ENCODE measurements at places on chromosomes 3 and 15.

GRCh38 chr3:37139567-37140052, 34.8 kb downstream of the LRRFIP2 start:
- no peaks in the 10 kb centered on the region for H3K27me3 ChIP-seq
- H3K27ac ChIP-seq: peak overlapping the region; percentile 41
- no peak overlapping the region for H3K4me3 ChIP-seq
- peaks cover 48% of the 10 kb centered on the region for H3K4me1 ChIP-seq
- DNase-seq: peak; percentile 37

GRCh38 chr3:59115364-59116232, 65.8 kb upstream of the CFAP20DC start:
- H3K4me1 ChIP-seq: no peaks in the 10 kb centered on the region
- H3K4me3 ChIP-seq: no peak overlapping the region

GRCh38 chr15:38207621-38208020, 45.0 kb upstream of the SPRED1 start:
- DNase-seq: no peak
- H3K4me3 ChIP-seq: no peak overlapping the region
- H3K4me1 ChIP-seq: no peaks in the 10 kb centered on the region
- peaks cover 5% of the 10 kb centered on the region for H3K27me3 ChIP-seq
- no peak overlapping the region for H3K27ac ChIP-seq

GRCh38 chr3:13931172-13931571, 51.3 kb upstream of the WNT7A start:
- no peak for DNase-seq
- no peaks in the 10 kb centered on the region for H3K4me1 ChIP-seq
- H3K36me3 ChIP-seq: no peaks in the 10 kb centered on the region
- no peak overlapping the region for H3K4me3 ChIP-seq

- H3K4me3 ChIP-seq: peak overlapping the region; percentile 14
- peaks cover 57% of the 10 kb centered on the region for H3K27me3 ChIP-seq
- H3K4me1 ChIP-seq: peaks cover 36% of the 10 kb centered on the region
- H3K36me3 ChIP-seq: no peaks in the 10 kb centered on the region
- DNase-seq: no peak
Measured at GRCh38 chr15:28094732-28095521, 4.2 kb downstream of the OCA2 start.

- no peak overlapping the region for H3K4me3 ChIP-seq
- no peaks in the 10 kb centered on the region for H3K27me3 ChIP-seq
- H3K4me1 ChIP-seq: peaks cover 34% of the 10 kb centered on the region
- DNase-seq: no peak
Measured at GRCh38 chr3:170465955-170466354, 47.3 kb downstream of the CLDN11 start.

DNA sequence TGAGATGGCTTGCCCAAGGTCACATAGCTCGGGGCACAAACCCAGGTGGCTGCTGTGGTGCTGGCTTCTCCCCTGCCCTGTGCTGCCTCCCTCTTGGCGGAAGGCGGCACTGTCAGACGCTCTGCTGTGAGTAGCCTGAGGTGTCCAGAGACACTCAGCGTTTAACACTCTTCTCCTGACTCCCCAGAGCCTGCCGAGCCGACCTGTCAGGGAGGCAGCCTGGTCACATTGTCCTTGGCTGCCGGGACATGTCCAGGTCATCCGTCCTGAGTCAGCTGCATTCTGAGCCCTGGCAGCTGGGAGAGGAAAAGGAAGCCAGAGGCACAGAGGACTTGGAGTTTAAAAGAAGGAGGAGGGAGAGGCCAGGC, 4.7 kb downstream of the LMAN1L start:
- peaks cover 6% of the 10 kb centered on the region for H3K27me3 ChIP-seq
- H3K36me3 ChIP-seq: no peaks in the 10 kb centered on the region
- DNase-seq: peak; percentile 56
- no peak overlapping the region for H3K4me3 ChIP-seq
- no peak overlapping the region for H3K27ac ChIP-seq

DNA sequence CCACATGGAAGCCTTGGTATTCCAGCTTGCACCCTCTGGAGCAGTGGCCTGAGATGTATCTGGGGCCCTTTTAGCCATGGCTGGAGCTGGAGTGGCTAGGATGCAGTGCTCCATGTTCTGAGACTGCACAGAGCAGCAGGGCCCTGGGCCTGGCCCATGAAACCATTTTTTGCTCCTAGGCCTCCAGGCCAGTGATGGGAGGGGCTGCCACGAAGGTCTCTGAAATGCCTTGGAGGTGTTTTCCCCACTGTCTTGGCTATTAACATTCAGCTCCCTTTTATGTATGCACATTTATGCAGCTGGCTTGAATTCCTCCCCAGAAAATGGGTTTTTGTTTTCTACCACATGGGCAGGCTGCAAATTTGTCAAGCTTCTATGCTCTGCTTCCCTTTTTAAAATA, 43.0 kb upstream of the MYRIP start:
- no peak overlapping the region for H3K27ac ChIP-seq
- H3K4me3 ChIP-seq: no peak overlapping the region
- no peaks in the 10 kb centered on the region for H3K27me3 ChIP-seq
- H3K4me1 ChIP-seq: no peaks in the 10 kb centered on the region
- no peak for DNase-seq
- no peaks in the 10 kb centered on the region for H3K36me3 ChIP-seq

- DNase-seq: no peak
- H3K36me3 ChIP-seq: no peaks in the 10 kb centered on the region
- H3K27ac ChIP-seq: no peak overlapping the region
- no peaks in the 10 kb centered on the region for H3K4me1 ChIP-seq
Measured at GRCh38 chr15:95567686-95568085, 762.8 kb upstream of the NR2F2 start.

GRCh38 chr15:52667597-52667996, 11.6 kb downstream of the ATOSA start:
- H3K4me3 ChIP-seq: no peak overlapping the region
- no peaks in the 10 kb centered on the region for H3K27me3 ChIP-seq
- peaks cover 34% of the 10 kb centered on the region for H3K36me3 ChIP-seq
- no peaks in the 10 kb centered on the region for H3K4me1 ChIP-seq
- no peak for DNase-seq

DNA sequence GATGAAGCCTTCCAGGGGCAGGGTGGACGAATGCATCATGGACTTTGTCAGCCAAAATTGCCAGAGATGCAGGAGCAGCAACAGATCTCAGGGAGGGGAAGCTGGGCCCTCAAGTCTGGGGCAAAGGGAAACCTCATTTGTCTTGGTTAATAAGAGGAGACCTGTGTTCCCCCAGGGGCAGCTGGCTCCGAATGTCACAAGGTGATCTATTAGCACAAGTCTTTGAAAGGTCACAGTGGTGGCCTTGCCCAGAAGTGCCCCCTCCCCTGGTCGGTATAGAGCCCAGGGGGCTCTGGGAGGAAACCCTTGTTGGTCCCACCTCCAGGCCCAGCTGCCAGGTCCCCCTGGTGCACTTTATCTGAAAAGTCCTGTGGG, 46.2 kb downstream of the ABTB1 start:
- H3K27ac ChIP-seq: no peak overlapping the region
- no peak overlapping the region for H3K4me3 ChIP-seq
- no peak for DNase-seq
- no peaks in the 10 kb centered on the region for H3K36me3 ChIP-seq
- no peaks in the 10 kb centered on the region for H3K4me1 ChIP-seq
- peaks cover 4% of the 10 kb centered on the region for H3K27me3 ChIP-seq

DNA sequence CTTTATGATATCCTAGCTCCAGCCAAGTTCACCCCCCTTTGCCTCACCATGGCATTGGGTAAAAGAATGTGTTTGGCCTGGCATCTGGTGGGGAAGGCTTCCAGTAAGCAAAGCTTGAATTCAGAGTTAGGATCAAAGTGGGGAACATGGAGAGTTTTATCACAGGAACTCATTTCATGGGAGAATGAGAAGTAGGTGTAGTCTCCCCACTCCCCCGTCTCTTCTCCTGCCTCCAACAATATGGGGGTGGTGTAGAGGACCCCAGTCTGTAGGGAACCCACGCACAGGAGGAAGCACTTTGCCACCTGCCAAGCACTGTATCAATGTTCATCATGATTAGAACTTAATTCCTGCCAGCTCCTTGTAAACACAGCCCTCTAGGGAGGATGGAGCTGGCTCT, 200.5 kb downstream of the UACA start:
- no peak overlapping the region for H3K4me3 ChIP-seq
- DNase-seq: no peak
- H3K4me1 ChIP-seq: no peaks in the 10 kb centered on the region

- peak; percentile 15 for DNase-seq
- no peaks in the 10 kb centered on the region for H3K27me3 ChIP-seq
- no peaks in the 10 kb centered on the region for H3K36me3 ChIP-seq
Measured at GRCh38 chr3:11452885-11453847, 181.0 kb downstream of the ATG7 start.

GRCh38 chr3:14524920-14525660, 15.1 kb downstream of the GRIP2 start:
- H3K36me3 ChIP-seq: no peaks in the 10 kb centered on the region
- no peak for DNase-seq
- H3K27ac ChIP-seq: no peak overlapping the region

DNA sequence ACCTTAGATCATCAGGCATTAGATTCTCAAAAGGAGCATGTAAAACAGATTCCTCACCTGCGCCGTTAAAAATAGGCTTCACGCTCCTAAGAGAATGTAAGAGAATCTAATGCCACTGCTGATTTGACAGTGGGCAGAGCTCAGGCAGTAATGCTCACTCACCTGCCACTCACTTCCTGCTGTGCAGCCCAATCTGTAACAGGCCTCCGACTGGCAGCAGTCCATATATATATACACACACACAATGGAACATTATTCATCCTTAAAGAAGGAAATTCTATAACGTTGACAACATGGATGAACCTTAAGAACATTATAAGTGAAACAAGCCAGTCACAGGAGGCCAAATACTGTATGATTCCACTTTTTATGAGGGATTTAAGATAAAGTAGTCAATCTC, 24.5 kb downstream of the ZNF148 start:
- no peak overlapping the region for H3K27ac ChIP-seq
- H3K36me3 ChIP-seq: no peaks in the 10 kb centered on the region
- no peak overlapping the region for H3K4me3 ChIP-seq
- DNase-seq: no peak

- H3K4me3 ChIP-seq: no peak overlapping the region
- no peak overlapping the region for H3K27ac ChIP-seq
- H3K27me3 ChIP-seq: 0 out of 3 replicates have a peak, but pooled peaks cover 2% of the 10 kb centered on the region
- no peaks in the 10 kb centered on the region for H3K4me1 ChIP-seq
- no peaks in the 10 kb centered on the region for H3K36me3 ChIP-seq
- DNase-seq: no peak
Measured at GRCh38 chr3:177778633-177779032, 581.4 kb upstream of the TBL1XR1 start.

DNA sequence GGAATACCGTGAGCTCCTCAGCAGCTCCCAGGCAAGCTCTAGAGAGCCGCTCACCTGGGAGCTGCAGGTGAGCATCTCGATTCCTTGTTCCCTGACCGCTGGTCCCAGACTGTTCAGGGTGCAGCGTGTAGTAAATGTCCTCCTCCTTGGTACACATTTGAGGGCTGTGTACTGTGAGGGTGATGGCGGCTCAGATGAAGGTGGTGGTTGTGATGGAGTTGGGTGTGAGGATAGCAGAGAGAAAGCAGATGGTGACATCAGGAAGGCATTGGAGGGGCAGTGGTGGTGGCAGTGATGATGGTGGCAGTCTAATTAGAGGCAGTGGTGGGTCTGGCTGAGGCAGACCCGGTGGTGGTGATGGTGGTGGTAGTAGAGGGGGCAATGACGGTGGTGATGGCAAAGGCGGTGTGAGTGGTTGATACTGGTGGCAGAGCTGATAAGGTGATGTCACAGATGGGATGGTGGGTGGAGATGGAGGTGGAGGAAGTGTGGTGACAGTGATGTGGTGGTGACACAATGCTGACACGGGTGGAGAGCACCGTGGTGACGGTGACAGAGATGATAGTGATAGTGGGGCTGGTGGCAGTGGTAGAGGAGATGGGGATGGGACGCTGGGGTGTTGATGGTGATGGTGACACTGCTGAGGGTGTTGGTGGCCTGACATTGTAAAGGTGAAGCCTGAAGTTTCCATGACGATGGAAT, at the start of gene DNAJB8:
DNAJB8 (minus strand) TSS at position 51 of the 702 bp plus-strand sequence. CDS start 3,645 bp downstream, outside the sequence.
- no peak for DNase-seq
- no peaks in the 10 kb centered on the region for H3K4me1 ChIP-seq
- H3K27ac ChIP-seq: no peak within 1 kb of the TSS
- peaks cover 89% of the 10 kb centered on the region for H3K27me3 ChIP-seq
- no peaks in the 10 kb centered on the region for H3K36me3 ChIP-seq

DNA sequence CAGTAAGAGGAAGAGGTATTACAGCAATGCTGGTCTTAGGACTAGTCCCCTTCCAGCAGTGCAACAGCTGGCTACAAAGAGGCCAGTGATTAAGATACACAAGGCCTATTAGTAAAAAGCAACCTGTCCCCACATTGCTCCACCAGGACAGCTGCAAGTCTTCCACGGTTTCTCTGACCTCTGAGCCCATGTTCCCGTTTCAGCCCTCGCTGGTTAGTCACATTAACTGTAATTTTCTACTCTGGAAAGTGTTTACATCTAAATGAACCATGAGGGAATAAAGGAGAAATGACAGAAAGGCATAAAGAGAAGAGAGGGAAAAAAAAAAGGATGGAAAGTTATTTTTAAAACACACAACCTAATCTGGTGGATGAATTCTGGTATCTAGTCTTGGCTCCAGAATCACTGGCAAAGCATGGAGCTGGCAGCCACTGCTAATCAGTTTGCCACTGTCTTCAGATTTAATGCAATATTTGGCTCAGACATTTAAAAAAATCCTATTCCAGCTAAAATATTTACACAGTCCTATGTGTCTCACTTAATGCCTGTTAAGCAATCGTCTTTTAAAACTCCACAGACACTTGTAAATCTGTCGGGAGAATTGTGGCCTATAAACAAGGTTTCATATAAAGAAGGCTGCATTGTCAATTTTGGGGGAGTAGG, 154.9 kb downstream of the GREM1 start:
- H3K36me3 ChIP-seq: no peaks in the 10 kb centered on the region
- H3K27me3 ChIP-seq: no peaks in the 10 kb centered on the region
- H3K4me1 ChIP-seq: peaks cover 6% of the 10 kb centered on the region
- no peak for DNase-seq
- no peak overlapping the region for H3K4me3 ChIP-seq
- H3K27ac ChIP-seq: no peak overlapping the region

DNA sequence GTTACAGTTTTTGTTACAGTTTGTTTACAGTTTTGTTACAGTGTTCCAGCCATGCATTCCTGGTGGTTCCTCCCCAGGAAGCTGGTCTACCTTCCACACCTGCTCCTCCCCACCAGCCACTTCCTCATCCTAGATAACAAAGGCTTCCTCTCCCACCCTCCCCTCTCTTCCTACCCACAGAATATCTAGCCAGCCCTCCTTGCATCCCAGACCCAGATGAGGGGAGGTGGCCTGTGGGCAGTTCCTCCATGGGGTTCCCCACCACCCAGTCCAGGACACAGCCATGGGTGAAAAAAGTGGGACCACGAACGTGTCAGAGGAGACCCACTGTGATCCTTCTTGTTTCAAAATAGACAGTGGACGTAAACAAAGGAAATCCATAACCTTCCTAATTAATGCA, 122.8 kb upstream of the ABHD17C start:
- H3K27me3 ChIP-seq: no peaks in the 10 kb centered on the region
- H3K4me3 ChIP-seq: no peak overlapping the region
- H3K36me3 ChIP-seq: no peaks in the 10 kb centered on the region
- no peak for DNase-seq
- H3K4me1 ChIP-seq: no peaks in the 10 kb centered on the region

All from HepG2 (cell line).